GM04503 (cell line): ENCODE measurements at places on chromosomes 5 and 9.

DNA sequence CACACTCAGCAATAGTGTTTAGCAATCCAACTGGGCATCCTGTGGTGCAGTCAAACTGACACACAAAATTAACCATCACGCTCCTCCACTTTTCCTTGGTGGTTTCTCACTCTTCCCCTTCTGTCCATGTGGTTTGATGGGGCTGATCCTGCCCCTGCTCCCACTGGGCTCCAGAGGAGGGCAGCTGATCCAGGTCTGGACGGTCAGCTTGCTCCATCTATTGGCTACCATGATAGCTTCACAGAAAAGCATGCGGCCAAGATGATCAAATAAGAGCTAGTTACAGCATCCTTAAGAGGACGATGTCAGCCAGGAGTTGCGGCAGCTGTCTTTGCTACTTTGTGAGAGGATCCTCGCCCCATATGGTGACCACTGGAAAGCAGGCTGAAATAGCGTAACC lies 29.6 kb upstream of the RANBP17 start:
- no peak for DNase-seq

- DNase-seq: no peak
These were observed 212.0 kb downstream of the DEPDC1B start for GRCh38 chr5:60487885-60488442.

GRCh38 chr9:2387166-2387565 lies 234.4 kb upstream of the VLDLR start:
- DNase-seq: no peak

- no peak for DNase-seq
These were observed 48.2 kb downstream of the FRMD3 start for GRCh38 chr9:83489961-83490360.

GRCh38 chr5:150137997-150138396 lies 17.6 kb downstream of the PDGFRB start:
- DNase-seq: no peak

GRCh38 chr9:28651050-28651722 lies 1077.9 kb upstream of the C9orf72 start:
- DNase-seq: no peak

DNA sequence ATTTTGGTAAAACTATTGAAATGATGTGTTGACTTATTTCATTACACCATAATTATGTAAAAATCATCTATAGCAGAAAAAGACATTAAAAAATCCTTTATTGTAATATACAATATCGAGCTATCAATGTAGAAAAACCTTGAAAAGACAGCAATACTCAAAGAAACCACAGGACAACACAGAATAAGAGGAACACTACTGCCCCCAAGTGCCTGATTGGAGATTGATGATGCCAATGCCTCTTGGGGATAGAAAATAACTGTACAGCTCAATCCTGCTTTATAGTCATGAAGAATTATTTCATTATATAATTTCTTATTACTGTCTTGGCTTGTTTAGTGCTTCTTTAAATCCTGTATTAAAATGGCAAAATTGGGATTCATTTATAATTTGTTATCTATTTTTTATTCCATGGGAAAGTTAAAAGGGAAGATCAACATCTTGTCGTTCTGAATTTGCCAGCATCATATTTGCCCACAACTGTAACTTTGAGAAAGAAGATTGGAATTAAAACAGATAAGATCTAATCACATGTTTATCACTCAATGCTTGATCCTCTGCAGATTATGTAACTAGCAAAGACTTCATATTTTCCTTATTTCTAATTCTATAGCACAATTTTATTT lies 337.5 kb downstream of the CDH9 start:
- no peak for DNase-seq
